ENCODE measurements at places on chromosomes 4 and X. TPM values are rescaled to one million over a fixed set of nuclear protein-coding genes. Genes with fewer than 3 reads are reported as not detected.
A peak's percentile ranks its signal among the peaks of the same experiment; 100 is the strongest.

GRCh38 chr4:3858046-3858730 lies 92.0 kb downstream of the ADRA2C start:
- no peak for ATAC-seq

DNA sequence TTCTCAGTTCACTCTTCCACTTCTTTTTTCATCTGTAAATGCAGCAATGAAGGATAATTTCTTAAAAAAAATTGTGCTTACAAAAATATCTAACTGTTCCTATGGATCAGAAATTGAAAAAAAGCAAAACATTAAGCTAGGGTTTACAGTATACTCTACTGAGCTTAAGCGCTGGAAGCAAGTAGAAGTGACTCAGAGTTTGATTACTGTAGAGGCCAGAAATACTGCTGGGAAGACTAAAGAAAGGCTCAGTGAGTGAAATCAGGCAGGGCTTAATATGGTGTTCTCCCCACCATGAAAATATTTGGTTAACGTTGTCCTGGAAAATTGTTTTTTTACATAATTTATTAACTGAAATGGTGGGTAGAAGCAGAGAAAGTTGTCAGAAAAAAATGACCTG lies 1061.8 kb upstream of the GRIA3 start:
- no peak for ATAC-seq

GRCh38 chrX:10395643-10396042 lies 224.7 kb downstream of the MID1 start:
- ATAC-seq, result no peak

DNA sequence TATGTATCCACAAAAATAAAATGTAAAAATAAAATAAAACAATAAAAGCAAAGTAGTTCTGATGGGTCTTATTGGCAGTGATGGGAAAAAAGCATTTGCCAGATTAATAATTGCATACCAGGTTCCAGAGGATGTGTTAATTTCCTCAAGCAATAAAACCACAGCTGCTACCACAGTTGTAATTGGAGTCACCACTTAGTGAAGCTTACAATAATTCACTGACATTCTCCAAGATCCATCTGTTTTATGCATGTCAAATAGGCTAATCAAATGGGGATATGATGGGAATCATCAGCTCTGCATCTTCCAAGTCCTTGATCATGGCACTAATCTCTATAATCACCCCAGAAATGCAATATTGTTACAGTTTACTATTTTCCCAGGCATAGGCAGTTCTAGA lies 123.5 kb upstream of the EMCN start:
- ATAC-seq, result no peak

GRCh38 chrX:111180750-111181240 lies 84.8 kb downstream of the PAK3 start:
- no peak for ATAC-seq

DNA sequence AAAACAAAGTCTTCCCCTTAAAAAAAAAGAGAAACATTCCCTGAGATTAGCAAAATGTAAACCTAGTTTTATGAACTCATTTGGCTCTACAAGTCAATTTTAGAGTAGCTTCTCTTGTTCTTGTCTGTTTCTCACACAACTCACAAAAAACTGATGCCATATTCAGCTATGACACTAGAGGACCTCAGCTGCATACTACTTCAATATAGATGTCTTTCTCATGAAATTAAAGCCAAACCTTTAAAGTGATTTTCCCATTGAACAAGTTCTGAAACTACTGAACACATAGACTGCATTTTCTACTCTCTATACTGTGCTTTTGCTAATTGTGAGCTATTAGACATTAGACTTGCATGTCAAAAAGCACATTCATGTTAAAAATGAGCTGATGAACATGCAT lies 49.8 kb downstream of the TBCK start:
- no peak for ATAC-seq

DNA sequence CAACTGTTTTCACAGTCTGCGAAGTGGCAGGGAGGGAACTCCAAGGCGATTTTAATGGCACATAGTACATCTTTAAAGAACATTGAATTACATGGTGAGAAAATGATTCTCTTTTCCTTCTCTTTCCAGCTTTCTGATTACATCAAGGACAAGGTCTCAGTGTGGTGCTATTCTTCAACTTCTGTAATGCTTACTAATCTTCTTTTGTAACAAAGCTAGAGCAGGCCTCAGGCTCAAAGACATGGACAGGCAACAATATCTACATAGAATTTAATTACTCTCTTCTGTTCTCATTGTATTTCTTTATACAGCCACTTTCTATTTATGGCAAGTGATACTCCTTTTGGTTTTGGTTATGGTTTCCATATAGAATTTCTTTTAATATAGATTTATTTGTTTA lies 48.4 kb downstream of the RTL5 start:
- no peak for ATAC-seq

GRCh38 chr4:151561551-151562256 lies 152.7 kb downstream of the FHIP1A start:
- no peak for ATAC-seq

- no peak for ATAC-seq
Measured at GRCh38 chrX:153780678-153781427, at the start of gene SRPK3. SRPK3 (plus strand) TSS chrX:153781041; CDS start chrX:153781087, 46 bp downstream.

DNA sequence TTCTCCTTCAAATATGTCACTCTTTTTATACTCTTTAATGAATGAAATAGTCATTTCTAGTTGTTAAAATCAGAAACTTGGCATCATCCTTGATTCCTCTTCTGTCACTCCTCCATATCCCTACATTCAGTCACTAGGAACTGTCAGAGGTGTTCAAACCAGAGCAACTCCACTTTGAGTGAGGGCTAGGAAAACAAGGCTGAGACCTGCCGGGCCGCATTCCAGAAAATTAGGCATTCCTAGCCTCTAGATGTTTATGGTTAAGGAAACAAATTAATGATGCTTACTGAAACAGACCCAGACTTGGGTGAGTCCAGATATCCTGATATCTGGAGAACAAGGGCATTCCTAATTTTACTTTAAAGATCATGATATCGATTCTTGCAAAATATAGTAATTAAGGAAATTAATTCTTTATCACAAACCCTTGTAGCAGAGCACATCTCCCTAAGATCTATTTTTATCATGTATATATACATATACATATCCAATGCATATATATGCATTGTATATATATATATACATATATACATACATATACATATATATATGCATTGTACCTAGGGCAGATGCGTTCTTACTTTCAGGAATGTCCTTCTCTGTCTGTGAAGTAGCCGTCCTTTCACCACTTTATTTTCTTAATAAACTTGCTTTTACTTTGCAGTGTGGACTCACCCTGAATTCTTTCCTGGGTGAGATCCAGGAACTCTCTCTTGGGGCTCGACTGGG lies 98.4 kb upstream of the GC start:
- ATAC-seq, result no peak

DNA sequence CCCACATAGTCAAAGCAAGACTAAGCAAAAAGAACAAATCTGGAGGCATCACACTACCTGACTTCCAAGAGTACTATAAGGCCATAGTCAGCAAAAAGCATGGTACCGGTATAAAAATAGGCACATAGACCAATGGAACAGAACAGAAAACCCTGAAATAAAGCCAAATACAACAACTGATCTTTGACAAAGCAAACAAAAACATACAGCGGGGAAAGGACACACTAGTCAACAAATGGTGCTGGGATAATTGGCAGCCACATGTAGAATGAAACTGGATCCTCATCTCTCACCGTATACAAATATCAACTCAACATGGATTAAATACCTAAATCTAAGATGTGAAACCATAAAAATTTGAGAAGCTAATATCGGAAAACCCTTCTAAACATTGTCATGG lies 819.3 kb upstream of the FRG1 start:
- ATAC-seq, result no peak

DNA sequence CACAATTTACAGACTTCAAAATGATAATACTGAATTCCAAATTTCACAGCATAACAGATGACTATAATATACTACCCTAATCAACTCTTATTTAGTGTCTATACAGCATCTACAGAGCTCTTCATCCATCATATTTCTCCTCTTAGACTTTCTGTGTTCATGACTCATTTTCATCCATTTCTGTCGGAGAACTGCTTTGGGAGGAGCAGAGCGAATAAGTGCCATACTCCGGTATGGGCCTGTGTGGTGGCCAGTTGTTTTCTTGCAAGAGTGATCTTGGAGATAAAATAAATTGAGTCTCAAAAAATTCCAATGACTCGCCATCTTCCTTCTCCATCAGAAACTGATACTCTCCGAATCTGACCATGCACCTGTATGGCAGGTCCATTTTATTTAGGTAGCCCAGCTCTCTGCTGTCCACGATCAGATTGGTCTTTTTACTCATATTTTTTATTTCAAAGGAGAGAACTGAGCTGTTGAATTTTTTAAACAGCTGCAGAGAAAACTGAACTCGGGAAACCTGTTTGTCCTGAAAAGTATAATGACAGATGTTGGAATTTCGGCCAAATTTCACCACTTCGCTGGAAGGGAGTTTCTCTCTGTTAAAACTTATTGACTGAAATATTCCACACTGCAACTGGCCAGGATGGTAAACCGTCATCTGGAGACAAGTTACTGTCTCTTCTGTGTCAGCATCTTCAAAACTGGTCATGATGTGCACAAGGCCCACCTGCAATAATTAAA lies 7.8 kb downstream of the TIFA start:
- ATAC-seq, result peak; percentile 3

DNA sequence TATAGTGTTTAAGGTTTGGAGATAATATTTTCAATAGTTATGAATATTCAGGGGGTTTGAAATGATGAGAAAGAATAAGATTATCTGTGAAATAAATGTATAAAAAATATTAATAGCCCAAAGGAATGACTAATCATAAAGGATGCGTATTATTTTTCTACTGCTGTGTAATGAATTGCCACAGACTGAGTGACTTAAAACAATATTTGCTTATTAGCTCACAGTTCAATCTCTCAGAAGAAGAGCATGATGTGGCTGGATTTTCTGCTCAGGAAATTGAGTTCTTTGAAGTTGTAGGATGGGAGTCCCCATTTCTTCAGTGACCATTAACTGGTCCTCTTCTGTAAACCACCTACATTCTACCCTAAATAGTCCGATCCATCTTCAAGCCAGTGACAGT lies 1680.8 kb upstream of the AGA start:
- no peak for ATAC-seq

DNA sequence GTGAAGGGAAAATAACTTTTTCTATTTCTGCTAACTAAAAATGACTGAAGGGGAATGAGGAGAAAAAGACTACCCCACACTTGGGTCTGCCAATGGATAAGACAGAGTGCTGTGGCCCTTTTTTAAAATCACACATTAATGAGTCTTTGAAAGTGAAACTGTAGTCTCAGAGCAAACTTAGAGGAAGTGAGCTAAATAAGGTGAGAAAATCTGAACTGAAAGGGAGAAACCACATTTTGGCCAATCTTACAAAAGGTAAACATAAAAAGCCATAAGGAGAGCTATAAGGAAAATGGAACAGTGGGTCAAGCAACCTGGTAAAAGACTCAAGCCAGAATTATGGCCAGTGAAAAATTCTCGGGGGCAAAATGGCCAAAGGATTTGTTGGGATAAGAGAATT lies 755.1 kb upstream of the IGFBP7 start:
- no peak for ATAC-seq

DNA sequence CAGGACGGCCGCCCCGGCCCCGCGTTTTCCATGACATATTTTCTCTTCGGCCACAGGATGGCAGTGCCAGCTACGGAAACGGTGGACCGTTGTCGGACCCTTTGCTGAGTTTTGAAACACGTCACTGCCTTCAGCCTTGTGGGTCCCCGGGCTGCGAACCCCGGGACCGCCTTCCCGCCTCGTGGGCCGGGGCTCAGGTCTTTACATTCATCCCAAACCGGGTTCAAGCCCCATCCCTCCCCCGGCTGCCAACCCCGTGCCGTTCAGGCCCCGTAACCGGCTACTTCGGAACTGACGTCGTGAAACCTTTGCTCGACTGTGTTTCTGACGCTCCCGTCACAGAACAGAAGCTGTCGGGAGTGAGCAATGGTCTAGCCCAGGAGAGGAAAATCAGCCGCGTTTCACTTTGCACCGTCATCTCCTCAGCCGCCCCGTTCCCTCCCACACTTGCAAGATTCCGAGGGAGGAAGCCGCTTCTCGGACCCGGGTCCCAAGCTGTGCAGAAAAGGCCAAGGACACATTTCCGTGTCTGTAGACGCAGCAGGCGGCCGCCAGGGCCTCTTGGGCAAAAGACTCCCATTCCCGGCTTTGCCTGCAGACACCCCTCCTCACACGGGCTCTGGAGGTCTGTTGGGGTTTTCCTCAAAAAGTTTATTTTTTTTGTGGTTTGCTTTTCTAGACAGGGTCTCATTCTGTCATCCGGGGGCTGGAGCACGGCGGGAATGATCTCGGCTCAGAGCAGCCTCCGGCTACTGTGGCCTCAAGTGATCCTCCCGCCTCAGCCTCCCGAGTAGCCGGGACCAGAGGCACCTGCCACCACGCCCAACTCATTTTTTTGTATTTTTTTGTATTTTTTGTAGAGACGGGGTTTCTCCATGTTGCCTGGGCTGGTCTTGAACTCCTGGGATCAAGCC lies 41.4 kb upstream of the PPP2R3B start:
- no peak for ATAC-seq

- no peak for ATAC-seq
Measured at GRCh38 chrX:2934715-2935710, 5.9 kb upstream of the ARSD start.

- no peak for ATAC-seq
Measured at GRCh38 chr4:98314791-98315565, 53.8 kb downstream of the RAP1GDS1 start.

DNA sequence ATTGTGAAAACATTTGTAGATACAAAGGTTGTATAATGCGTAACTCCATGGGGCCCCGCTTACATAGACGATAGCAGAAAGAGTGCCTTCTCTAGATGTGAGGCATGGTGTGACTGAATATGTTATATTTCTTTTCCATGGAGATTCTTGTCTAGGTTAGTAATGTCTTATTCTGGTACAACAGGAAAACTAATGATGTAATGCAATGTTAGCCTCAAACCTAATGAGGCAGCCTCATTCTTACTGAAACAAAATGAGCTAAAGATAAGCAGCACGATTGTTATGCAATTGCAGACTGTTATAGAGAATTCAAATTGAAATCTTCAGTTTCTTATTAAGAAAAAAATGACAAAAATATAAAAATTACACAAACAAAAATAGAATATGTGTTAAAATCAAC lies 171.1 kb upstream of the ANKRD50 start:
- ATAC-seq, result no peak

- no peak for ATAC-seq
Measured at GRCh38 chr4:129153700-129154099, 57.7 kb downstream of the C4orf33 start.

- no peak for ATAC-seq
Measured at GRCh38 chr4:124431653-124432192, 280.8 kb downstream of the ANKRD50 start.

The PLAC1 gene
- total RNA-seq, result 1.1 TPM

The CYP4V2 gene
- 8.2 TPM for total RNA-seq

The ERAS gene
- 0.26 TPM for total RNA-seq

The GALNTL6 gene
- not detected for total RNA-seq

The EMCN gene
- total RNA-seq, result not detected

The KLHL15 gene
- total RNA-seq, result 17.6 TPM

The NLGN3 gene
- total RNA-seq, result 1.6 TPM

The DOCK11 gene
- 50.6 TPM for total RNA-seq

The CDX4 gene
- total RNA-seq, result not detected

The TKTL2 gene
- total RNA-seq, result not detected

The WAS gene
- total RNA-seq, result 96.8 TPM

The TMSB15A gene
- total RNA-seq, result 0.56 TPM

The NAAA gene
- 14.7 TPM for total RNA-seq

The PCYT1B gene
- 0.29 TPM for total RNA-seq
